ENCODE measurements at places on chromosomes 5 and 9.

DNA sequence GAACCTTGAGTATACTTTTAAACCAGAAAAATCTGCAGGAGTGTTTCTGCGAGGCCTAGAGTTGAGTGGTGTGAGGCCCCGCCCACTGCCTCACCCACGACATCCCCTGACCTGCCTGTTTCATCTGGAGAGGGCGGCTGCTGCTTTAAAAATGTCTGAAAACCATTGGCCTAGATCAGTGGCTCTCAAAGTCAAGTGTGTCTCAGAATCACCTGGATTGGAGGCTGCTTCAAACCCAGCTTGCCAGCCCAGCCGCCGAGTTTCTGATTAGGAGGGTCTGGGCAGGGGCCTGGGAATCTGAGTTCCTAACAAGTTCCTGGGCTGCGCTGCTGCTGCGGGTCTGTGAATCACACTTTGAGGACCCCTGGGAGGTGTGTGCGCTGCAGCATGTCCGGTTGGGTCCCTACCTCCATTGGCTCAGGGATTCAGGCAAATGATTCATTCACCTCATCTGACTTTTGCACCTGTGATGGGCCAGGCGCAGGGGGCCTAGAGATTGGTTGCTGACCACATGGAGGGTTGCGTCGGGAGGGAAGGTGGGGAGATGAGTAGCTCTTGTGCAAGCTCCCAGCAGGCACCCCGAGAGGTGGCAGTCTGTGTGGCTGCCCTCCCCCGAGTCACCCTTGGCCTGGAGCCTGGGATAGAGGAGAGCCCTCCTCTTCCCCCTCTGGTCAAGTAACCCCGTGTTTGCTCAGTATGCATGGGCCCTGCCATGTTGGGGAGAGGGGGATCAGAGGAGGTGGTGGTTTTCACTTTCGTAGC, 27.6 kb upstream of the HMCN2 start:
- no peak for DNase-seq

DNA sequence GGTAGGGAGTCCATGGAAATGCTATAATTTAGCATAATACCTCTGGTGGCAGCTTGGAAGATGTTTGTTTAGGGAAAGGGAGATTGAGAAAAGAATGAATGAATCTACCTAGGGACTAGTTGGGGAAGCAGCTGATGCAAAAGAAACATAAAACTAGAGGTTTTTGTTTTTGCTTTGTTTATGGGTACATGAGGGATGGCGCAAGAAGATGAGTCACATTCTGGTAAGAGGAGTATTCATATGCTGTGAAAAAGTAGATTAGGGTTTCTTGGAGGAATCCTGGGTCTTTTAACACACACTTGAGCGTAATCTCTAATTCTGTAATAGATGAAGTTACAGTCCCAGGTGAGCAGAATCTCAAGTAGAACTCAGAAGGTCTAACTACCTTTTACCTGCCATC, 17.1 kb downstream of the C9orf43 start:
- DNase-seq = no peak

DNA sequence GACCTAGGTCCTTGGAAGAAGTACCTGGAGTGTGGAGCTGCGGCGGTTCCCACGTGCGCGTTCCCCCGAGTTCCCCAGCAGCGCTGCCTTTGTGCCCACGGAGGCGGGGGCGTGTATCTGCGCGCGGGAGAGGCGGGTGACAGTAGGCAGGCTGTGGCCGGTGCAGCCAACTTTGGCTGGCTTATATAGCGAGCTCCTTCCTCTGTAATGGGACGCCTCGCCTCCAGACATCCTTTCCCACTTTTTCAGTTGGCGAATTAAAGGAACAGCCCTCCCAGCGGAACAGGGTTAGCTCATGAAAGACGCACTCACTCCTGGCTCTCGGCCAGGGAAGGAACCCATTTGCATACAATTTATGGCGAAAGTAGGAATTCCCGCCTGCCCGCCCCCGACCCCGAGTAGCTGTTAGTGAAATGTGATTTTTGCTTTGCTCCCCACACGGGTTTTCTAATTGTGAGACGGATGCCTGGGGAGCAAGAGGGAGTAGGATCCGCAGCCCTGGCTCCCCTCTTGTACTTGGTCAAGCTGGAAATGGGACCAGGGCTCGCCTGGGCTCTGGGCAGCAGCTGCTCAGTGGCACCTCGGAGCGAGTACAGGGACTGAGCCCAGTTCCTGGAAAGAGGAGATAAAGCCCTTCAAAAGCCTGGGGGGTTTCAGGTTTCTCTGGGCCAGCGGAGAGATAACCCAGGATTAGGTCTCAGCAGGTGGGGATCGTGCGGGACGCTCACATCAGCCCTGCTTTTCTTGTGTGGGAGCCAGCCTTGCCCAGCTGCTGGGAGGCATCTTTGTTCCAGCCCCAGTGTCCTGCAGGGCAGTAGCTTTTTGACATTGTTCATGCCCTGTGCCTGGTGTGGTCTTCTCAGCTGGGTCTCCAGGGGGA, at the start of gene TNC:
TSS of gene TNC (minus strand) at position 159 of the 880 bp plus-strand sequence. CDS start 27,139 bp downstream, outside the sequence.
- no peak for DNase-seq

GRCh38 chr9:123787416-123787815, 142.5 kb downstream of the DENND1A start:
- DNase-seq = no peak

- no peak for DNase-seq
Measured at GRCh38 chr5:173318881-173319620, 9.2 kb downstream of the STC2 start.

DNA sequence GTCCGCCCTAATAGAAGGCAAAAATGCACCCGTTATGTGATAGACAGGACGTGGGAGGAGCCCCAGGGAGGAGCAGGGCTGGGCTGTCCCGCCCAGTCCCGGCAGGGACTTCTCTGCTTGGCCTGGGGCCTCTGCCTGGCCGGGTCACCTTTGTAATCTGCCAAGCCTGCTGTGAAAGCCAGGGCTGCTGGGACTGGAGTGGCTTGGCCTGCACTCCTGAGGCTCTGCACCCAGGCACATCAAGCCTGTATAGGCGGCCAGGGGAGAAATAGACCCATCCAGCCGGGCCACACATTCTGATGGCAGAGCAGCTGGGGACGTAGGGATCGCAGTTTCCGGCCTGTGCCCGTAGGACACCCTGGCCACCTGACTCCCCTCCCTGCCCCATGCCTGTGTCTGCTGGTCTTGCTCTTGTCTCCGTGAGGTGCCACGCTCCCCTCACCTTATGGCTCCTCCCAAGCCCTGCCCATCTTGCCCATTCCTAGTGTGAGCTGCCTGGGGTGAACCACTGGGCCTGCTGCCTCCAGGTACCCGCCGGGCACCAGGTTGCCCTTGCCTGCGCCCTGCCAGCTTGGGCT, 28.1 kb downstream of the DYNC2I2 start:
- no peak for DNase-seq

DNA sequence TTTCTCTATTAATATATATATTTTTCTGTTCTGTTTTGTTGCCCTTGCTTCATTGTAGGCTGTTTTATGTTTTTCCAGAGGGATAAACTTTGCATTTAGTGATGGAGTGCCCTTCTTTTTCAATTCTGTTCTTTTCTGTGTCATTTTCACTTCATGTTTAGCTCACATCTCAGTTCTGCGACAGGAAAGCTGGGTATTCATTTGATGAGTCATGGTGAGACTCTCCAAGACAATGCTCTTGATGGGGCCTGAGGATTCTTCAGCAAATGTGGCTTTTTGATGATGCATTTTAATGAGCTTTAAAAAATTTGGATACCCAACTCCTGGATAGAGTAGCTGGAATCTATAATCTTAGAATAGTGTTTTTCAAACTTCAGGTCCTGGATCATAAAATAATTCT, 56.5 kb upstream of the SPATA31D4 start:
- no peak for DNase-seq

DNA sequence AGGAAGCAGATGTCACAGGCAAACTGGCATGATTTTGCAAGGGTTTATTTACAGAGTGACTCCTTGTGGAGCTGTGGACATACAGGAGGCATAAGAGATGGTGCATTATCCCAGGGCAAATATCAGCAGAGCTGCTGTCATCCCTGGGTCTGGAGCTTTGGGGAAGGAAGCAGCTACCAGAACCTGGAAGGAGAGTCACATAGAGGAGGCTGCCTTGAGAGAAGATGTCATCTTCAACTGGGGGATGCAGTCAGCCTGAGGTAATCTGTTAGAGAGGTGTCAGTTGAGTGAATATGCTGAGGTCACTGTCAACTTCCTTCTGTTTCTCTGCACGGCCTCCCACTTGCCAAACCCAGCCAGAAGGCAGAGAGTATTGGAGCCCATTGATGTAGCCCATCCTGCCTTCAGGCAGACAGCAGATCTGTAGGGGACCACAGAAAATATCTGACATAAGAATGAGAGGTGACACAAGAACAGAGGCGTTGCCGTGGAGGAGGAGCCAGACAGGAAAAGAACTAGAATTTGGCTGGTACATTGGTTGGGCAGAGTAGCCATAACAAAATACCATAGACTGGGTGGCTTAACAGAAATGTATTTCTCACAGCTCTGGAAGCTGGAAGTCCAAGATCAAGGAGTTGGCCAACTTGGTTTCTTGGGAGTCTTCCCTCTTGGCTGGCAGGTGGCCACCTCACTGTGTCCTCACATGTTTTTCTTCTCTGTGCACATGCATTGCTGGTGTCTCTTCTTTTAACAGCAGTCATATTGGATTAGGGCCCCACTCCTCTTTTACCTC, 102.8 kb downstream of the SNX18 start:
- DNase-seq = no peak

GRCh38 chr5:14458414-14458813, 123.2 kb upstream of the OTULINL start:
- DNase-seq = no peak

DNA sequence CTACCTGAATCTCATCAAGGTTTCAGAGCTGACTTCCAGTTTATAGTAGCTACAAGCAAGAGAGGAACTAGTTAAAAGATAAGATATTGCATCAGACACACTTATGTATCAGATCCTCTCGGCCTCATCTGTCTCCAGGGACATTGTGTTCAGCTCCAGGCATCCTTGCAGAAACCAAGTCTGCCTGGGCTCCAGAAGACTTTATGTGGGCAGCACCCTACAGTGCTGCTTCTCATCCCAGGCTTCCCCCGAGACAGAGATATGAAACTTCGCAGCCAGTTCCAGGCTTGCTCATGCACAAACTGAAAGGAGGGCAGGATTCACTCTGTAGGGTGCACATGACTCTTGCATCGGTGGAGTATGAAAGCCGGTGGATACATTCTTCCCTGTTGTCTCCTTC, 33.9 kb upstream of the FOXB2 start:
- no peak for DNase-seq

DNA sequence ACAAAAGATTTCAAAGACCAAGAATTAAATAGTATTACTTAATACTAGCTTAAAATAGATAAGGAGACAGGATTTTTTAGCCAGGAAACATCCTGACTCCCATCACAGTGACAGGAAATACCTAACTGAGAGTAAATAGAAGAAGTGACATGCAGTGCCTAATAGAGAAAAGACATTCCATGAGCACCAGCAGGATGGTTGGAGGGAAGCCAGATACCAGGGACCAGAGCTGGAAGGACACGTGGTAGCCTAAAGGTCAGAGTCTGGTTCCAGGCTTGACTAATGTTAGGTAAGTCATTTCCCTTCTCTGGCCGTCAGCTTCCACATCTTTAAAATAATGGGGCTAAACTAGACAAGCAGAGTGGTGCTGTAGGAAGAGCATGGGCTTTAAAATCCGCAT, 41.6 kb downstream of the CDK5RAP2 start:
- DNase-seq = no peak

DNA sequence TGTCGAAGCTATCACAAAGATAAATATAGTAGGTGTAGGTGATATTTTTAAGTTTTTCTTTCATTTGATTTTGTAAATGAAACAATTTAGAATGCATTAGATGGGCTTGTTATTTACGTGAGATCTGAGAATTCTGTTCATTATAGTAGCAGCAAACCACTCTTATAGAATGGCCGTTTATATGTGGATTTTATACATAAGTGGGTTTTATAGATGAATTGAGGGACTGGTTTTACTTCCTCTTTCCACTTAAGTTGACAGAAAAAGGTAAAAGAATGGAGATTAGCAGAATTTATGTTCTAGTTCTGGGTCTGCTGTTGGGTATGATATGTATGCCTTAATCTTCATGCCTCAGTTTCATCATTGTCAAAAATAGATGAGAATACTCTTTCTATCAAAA, 5.6 kb downstream of the RMI1 start:
- no peak for DNase-seq

DNA sequence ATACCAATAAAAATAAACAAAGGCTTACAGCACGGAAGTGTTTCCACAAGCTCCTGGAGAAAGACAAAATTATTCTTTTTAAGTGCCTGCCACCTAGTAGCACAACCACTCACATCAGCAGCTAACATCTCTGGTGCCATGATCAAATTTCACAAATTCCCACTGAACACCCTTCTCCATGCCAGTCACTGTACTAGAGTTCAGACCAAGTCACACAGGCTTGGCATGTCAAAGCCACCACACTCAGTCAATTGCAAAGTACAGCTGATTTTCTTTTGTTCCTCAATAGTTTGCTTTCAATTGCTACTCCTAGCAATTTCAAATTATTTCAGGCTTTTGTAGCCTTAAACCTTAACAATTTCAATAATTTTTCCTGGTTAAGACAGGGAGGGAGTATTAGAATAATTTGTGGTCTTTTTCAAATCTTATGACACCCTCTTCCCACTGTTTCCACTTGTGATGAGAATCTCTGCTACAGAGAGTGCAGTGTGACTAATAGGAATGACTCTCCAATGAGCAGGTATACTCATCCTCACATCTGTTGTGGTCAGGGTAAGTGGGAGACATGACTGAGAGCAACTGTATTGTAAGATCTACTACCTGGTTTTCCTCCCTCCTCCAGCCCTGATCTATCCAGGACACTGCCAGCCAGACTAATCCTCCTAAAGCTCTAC, 46.2 kb downstream of the RNF145 start:
- no peak for DNase-seq

GRCh38 chr9:84297162-84297821, 43.3 kb downstream of the SLC28A3 start:
- no peak for DNase-seq

DNA sequence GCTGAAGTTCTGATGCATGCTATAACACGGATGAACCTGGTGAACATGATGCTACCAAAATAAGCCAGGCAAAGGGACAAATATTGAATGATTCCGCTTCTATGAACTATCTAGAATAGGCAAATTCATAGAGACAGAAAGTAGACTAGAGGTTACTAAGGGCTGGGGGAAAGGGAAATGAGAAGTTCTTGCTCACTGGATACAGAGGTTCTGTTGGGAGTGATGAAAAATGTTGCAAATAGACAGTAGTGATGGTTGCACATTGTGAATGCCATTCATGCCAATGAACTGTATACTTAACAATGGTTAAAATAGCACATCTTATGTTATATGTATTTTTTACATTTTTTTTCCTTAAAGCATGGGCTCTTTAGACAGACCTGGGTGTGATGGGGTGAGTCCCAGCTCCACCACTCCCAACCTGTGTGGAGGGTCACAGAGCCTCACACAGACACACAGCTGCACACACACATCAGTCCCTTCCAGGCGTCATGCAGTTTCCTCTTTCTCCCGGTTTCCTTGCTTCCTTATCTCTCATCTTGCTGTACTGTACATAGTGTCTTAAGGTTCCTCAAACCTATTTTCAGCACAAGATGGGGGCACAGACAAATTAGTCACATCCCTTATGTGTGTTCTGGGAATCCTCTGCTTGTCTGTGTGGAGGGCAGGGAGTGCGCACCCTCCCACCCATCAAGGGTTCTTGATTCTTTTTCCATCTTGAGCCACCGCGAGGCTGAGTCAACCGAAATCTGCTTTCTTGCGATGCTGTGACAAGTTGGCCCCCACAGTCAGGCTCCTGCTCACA, 192.9 kb downstream of the CRB2 start:
- peak; percentile 47 for DNase-seq

All from KG1 (cell line).